ENCODE measurements at places on chromosomes 7 and 10.

- no peak for DNase-seq
Observed at GRCh38 chr7:126529254-126529653, 723.5 kb downstream of the GRM8 start.

DNA sequence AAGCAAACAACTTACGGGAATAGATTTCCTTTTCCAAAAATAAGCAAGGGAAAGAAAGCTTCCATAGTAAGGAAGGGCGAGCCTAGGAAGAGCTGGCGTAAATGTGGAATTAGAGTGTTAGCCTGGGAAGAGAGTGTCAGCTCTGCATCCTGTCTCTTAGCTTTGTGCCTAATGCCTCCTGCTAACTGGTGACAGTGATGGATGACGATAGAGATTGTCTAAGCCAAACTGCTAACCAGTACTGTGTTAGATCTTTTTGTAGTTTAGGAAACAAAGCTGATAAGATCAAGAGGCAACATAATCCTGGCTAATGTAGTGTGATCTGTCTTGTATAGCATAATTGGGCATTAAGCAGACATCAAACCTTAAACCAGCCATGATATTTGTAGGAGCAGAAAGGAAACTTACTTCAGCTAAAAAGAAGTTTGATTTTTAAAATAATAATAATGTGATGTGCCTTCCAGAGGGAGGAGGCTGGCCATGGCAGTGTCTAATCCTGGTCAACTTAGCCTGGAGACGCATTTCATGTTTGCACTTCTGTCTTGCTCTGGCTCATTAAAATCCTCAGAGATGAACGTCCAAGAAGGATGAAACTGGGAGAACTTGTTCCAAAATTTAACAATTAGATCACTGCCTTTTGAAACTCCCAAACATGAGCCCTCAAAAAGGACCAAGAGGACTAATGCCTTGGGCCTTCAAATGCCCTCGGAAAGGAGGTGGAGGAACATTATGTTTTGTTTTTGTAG lies 85.1 kb downstream of the FAM204A start:
- DNase-seq, result no peak

GRCh38 chr10:117425974-117426566 lies 50.8 kb upstream of the PDZD8 start:
- no peak for DNase-seq

GRCh38 chr7:91047636-91048035 lies 216.6 kb upstream of the FZD1 start:
- DNase-seq, result no peak

DNA sequence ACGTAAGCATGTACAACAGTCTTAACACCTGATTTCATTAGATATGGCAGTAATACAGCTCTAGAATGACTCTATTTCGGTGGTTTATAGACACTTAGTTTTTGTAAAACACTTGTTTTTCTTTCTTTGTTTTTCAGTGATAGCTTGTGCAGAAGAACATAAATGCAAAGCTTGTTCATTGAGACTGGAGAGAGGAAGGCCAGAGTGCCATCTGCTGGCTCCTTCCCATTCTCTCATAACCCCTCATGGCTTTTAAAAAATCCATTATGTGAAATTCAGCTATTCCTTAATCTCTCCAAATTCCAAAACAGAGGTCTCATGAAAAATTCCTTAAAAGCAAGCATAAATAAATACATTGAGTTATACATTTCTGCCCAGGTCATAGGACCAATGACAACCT lies 76.3 kb downstream of the CACNB2 start:
- no peak for DNase-seq

GRCh38 chr7:127550247-127550646 lies 35.1 kb downstream of the GCC1 start:
- DNase-seq, result no peak

DNA sequence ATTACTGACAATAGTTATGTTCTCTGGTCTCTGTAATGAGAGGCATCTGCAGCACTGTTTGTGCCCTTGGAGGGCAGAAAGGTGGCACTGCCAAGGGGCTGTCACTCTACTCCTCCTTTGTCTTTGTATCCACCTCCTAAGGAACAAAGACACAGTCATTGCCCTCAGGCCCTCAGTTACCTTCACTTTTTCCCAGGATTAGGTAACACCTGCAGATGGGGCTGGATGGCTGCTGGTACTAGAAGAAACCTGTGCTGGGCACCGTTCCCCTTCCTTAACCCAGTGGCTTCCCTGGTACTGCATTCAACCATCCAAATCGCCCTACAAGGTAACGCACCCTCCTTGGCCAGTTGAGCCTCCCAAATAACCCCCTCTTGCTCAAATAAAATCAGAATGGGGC lies 246.9 kb upstream of the NEBL start:
- no peak for DNase-seq

DNA sequence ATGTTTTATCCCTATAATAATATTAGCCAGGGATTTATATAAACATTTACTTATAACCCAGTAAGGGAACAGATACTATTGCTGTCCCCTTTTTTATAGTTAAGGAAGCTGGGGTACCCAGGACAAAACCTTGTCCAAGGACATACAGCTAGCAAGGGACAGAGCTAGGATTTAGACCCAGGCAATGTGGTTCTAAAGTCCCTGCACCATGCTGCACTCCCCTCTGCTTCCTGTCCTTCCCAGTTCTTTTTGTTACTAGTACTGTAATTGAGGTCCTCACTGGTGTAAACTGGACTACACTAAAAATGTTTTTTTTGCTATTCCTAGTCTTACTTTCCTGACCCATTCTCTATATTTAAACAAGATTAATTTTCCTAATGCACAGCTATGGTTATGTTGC lies 16.6 kb downstream of the KLHDC10 start:
- DNase-seq, result no peak

GRCh38 chr10:70666960-70667798 lies 5.1 kb upstream of the ADAMTS14 start:
- no peak for DNase-seq

- DNase-seq, result no peak
Observed at GRCh38 chr7:91512958-91513357, 248.7 kb downstream of the FZD1 start.

DNA sequence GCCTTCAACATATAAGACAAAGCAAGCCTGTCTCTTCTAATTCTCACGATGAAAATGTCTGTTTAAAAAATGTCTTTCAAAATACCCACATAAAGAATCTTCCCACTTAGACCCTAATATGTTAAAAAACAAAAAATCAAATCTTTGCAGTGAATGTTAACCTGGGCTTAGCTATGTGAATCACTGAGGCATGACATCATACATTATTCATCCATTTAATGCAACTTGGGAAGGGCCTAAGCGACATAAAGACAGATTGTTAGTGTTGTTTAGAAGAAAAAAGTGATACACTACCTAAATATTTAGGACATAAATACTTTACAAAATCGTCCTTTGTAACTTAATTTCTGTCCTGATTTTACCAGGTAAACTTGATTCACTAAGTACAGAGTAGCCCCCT lies 648.5 kb upstream of the NRP1 start:
- no peak for DNase-seq

DNA sequence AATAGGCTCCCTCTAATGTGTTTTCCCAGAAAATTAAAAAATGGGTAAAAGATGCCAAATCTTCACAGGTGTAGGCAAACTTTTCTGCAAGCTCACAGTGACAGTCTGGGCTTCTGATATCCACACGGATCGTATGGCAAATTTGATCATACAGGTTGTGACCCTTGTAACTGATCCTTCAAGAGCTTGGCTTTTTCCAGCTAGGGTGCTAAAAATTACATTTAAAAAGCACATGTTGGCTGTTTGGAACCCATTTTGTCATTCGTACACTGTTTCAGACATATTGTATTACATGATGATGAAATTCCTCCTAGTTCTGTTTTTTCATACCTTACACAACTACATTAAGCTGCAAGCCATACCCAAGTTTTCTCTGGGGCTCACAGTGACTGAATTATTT lies 138.7 kb downstream of the GFRA1 start:
- no peak for DNase-seq

GRCh38 chr10:80077869-80078447 lies 507 bp upstream of the TMEM254 start:
- no peak for DNase-seq

DNA sequence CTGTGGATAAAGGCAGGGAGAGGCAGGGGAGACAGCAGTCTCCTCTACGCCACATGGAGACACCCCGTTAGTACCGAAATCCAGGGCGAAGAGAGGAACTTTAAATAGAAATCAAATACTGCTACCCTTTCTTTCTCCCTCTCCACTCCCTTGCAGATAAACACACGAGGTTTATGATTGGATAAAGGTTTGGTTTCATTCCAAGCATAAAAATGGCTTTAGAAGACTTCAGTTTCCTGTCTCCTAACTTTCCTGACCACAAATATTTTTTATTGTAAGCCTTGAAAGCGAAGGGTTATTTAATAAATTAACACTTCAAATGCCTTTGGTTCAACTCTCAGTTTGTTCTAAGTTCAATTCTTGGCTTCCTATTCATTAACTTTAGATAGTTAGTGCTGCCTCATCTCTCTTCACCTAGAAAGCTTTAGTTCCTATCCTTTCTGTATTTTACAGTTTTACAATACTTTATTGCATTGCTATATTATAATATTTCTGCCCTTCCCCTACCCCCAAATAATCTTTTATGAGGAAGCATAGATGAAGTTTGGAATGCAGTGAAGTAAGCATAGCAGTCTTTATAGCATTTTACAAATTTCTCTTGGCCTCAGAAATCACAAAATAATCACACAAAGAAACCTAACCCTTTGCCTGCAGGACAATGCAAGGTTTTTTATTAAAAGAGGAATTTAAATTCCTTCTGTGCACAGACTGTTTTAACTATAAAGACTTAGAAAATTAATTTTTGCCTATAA lies 31.5 kb upstream of the ARID5B start:
- DNase-seq, result no peak

DNA sequence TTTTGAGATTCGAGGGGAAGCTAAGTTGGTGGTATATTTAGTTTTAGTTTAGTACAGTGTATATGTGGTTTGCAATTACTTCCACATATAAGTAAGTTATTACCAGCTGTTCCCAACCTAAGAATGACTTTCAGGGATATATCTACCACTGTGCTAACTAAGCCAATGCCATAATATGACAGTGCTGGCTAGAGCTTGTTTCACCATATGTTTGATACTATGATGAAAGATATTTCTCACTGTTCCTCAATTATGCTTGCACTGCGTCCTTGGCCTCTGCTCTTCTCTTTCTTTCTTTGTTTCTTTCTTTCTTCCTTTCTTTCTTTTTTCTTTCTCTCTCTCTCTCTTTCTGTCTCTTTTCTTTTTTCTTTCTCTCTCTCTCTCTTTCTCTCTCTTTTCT lies 113.8 kb upstream of the SKAP2 start:
- DNase-seq, result no peak

- no peak for DNase-seq
Observed at GRCh38 chr10:93742633-93743349, 14.9 kb upstream of the LGI1 start.

DNA sequence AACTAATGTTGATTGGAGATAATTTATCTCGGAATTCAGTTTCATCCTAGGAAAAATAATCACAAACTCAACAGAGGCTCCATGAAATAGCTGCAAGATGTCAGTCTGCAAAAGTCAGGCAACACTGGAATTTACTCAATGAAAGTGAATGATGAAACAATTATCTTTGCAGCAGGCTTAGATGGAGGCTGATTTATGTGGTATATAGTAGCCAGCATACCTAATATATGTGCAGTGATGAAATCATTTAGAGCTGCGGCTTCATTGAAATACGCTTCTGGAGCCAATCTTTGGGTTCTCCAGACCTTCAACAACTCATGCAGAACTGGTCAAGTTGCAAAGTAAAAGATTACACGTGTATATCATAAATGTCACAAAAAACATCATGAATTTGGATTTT lies 113.3 kb downstream of the ITGA8 start:
- DNase-seq, result no peak

- no peak for DNase-seq
Observed at GRCh38 chr10:79305988-79306387, 41.3 kb upstream of the PPIF start.

- no peak for DNase-seq
Observed at GRCh38 chr7:40726559-40726958, 591.8 kb downstream of the SUGCT start.

DNA sequence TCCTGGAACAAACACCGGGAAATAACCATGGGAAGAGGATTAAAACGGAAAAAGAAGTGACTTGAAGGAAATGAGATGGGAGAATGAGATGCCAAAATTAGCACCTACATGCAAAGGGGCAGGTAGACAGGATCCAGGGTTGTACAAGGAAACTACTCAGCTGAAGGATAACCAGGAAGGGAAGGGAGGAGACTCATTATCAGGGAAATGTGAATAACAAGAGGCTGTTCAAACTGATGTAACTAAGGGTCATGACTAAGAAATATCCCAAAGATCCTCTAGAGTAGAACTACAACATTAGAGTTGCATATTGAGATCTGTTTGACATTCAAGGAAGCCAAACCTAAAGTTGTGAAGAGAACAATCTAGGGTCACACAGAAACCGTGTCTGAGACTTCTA lies 166.2 kb upstream of the SP8 start:
- no peak for DNase-seq

Measured in activated gamma-delta T cell treated with anti-CD3 and anti-CD28 coated beads, Interleukin-2, amount 50 U/mL, for 16 hours (primary cell).